ENCODE measurements at places on chromosomes 16 and 17.

GRCh38 chr16:680967-681745 is 946 bp downstream of the STUB1 start:
- no peak for DNase-seq

DNA sequence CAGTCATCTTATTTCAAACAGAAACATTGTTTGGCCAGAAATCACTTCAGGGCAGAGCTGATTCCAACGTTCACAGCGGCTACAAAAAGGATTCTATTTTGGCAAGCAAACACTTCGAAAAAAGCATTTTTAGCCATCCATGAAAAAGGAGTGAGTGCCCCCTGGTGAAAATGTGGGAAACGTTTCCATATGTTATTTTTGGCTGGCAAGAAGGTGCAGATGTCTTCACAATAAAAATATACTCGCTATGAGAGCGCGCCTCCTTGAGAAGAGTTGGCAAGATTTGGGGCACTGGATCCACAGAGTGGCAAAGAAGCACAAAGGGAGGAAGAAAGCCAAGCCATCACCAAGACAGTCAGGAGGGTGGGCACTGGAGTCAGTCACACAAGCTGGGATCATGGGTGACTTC is 191.1 kb downstream of the CHD9NB start:
- no peak for DNase-seq

- DNase-seq, result no peak
These were observed 182.1 kb downstream of the HS3ST3A1 start for GRCh38 chr17:13419676-13420075.

DNA sequence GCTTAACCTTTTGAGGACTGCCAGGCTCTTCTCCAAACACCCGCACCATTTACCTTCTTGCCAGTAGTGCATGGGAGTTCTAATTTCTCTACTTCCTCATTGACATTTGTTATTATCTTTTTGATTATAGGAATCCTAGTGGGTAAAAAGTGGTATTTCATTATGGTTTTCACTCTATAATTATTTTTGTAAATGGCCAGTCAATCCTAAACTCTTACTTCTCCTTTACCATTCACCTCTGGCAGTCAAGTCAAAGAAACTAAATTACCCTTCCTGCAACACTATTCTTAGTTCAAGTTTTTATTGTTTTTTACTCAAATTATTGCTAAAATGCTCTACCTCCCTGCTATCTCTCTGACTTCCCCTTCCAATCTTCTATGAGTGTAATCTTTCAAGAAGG is 29.8 kb upstream of the ANKFY1 start:
- no peak for DNase-seq

GRCh38 chr17:7083592-7083991 is 3.5 kb upstream of the CLEC10A start:
- no peak for DNase-seq

Data from activated naive CD4-positive, alpha-beta T cell treated with Interleukin-2 at 50 U/mL for 16 hours (primary cell).